ENCODE measurements at places on chromosomes 3 and 15. TPM values are rescaled to one million over a fixed set of nuclear protein-coding genes. Genes with fewer than 3 reads are reported as not detected.

DNA sequence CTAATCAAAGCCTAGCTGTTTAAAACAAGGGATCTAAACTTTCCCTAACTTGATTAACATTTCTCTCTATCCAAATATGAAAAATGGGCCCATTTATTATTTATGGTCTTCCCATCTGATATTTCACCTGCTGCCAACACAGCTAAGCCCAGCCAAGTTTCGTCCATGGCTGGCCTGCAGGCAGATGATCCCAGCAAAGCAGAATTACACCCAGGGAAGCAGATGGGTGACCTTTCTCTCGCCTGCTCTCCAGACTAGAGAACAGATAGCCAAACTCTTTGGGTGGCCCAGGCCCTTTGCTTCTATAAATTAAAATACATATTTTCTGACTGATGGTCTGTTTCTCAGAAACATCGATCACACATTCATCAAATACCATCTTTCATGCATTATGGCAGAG, 1038.8 kb downstream of the AGBL1 start:
- DNase-seq: no peak

The CCR8 gene
- total RNA-seq: not detected

The QTRT2 gene
- 21.4 TPM for total RNA-seq

The ITGB5 gene
- total RNA-seq: 138 TPM

The DPH3 gene
- total RNA-seq: 19.4 TPM

The SNTN gene
- total RNA-seq: not detected

The SLC7A14 gene
- 0.04 TPM for total RNA-seq

- DNase-seq: no peak
These were observed 11.8 kb upstream of the PLA2G4E start for GRCh38 chr15:42032376-42033213.

The ARHGEF26 gene
- 23.9 TPM for total RNA-seq

The GOLGA6B gene
- total RNA-seq: not detected

The SOX14 gene
- total RNA-seq: not detected

DNA sequence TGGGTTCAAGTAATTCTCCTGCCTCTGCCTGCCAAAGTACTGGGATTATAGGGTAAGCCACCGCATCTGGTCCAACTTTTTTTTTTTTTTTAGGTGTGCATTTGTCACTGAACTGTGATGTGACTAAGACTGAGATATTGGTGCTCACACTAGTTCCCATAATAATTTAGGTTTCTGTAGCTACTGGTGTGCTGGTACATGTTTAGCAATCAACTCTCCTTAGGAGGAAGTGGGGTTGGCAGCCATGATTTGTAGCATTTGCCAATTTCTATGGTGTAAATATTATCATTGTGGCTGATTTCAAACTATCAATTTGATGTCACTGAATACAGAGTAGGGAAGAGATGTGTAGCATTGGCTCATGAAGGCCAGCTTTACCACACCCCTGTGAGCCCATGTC, 372.7 kb downstream of the EDEM1 start:
- DNase-seq: no peak

DNA sequence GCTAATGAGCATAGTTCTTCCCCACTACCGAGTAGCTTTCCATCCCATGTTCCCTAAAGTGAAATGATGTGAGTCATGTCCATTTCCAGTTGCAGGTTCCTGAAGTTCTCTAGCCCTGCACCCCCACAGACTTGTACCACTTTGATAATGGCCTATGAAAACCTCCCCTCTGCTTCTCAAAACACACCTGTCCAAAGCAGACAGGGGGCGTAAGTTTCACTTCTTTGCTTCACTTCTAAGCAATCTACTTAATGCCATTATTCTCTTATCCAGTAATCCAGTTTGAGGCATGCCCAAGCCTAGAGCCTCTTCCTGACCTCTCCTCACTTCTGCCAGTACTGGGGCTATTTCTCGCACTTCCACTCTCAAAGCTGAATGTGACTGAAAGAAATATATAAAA, 305.1 kb downstream of the IGSF11 start:
- DNase-seq: no peak

The CCDC39 gene
- total RNA-seq: 0.58 TPM

The GP5 gene
- total RNA-seq: 0.09 TPM

The ADAMTSL3 gene
- total RNA-seq: 39.1 TPM

GRCh38 chr3:160078533-160078932, 89.9 kb downstream of the IL12A start:
- DNase-seq: no peak

The AHSG gene
- not detected for total RNA-seq

DNA sequence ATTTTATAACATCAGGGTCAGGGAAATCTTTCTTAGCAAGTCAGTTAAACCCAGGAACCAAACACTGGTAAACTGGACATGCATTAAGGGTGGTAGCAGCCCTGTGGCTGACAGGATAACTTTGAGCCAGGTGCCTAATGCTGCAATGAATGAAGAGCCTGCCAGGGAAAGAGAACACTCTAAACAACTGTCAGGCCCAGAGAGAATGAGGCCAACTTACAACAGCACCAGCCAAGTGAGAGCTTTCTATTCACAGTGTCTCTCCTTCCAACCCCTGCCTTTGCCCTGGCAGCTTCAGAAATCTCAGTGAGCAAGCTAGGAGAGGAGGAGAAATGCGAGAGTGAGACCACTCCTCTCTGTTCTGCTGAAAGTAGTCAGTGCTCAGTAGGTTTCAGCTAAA, 50.4 kb upstream of the ATP2C1 start:
- DNase-seq: no peak

DNA sequence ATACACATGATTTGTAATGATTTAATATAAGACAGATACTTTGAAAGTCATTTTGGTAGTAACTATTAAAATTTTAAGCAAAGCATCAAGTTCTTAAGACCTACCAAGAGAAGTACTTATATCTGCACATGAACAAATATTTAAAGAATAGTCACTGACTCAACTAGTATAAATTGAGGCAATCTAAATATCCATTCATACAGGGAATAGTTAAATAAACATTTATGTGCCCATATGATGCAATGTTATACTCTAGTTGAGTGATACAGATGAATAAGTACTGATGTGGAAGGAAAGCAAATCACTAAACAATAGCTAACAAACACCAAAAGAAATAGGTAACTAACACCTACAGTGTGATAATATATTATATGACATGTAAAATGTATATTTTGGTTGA, 527.7 kb downstream of the EPHA3 start:
- DNase-seq: no peak

GRCh38 chr3:101179637-101180036, 140.7 kb downstream of the IMPG2 start:
- no peak for DNase-seq

The OXTR gene
- 1.3 TPM for total RNA-seq

- no peak for DNase-seq
These were observed 52.4 kb downstream of the TRIM69 start for GRCh38 chr15:44788748-44789147.

- no peak for DNase-seq
These were observed 698.1 kb downstream of the SI start for GRCh38 chr3:164380156-164380555.

The DZIP1L gene
- 37.5 TPM for total RNA-seq

GRCh38 chr15:29156521-29156920, 113.1 kb downstream of the NSMCE3 start:
- no peak for DNase-seq

DNA sequence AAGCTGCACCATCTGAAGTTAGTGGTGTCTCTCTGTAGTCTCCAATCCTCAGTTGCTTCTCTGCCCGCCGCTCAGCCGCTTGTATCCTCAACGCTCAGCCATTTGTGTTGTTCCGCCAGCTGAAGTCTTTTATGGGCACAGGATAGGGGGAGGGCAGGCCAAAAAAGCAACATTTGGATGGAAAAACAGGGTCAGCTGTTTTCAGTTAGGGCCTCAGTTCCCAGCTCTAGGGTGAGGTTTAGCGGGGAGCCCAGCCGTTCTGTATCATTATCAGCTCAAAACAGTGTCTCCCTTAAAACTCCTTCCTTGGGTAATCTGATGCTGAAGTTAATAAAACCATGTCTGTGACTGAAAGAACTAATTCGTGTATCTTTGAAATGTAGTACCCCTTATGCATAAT, 329.5 kb upstream of the AZI2 start:
- DNase-seq: no peak

All from sciatic nerve (tissue), 2 donors.